Right ventricle myocardium inferior (tissue), 1 donor: ENCODE measurements at places on chromosomes 5 and 9.

DNA sequence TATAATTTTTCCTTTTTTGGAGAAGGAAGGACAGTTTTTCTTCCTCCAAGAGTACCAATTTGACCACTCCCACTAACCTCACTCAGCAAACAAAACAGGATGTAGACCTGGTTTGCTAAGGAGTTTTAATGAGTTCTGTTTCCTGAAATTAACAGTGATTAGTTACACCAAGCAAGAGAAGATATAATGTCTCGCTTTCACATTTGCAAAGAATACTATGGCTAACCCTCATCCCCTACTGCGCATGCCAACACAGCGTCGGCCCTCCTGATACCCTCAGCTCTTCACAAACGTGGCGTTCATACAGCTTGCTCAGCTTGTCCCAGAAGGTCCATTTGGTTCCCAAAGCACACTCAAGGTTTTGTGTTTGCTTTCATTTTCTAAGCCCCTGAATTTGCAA lies 41.9 kb upstream of the IPPK start:
- no peak for DNase-seq

DNA sequence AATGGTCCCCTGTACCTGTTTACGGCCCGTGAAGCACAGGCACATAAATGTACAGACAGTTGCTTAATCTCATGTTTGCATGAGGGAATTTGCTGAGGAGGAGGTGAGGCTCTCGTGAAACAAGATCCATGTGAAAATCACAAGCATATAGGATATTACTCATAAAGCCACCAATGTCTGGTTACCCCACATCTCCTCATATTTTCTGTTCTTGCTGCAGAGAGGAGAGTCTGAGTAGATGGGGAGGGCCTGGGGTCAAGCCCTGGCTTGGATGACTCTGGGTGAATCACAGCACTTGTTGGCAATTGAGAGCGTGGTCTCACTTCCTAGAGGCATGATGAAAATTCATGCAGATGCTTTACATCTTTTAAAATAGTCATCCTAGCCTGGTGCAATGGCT lies 975 bp downstream of the AGXT2 start:
- no peak for DNase-seq

DNA sequence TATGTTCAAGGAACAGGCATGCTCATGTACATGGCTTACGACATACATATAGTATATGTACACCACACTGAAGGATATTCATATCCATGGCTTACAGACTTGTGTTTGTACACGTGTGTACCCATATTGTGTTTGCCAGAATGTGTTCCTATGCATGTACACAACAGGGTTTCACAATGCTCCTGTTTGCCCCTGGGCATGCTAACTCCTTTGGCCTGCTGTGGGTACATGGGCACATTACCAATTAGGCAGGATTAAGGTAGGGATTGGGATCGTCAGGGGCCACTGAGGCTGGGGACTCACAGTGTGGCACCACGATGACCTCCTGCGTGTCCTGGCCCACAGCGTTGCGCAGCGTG lies 26.2 kb downstream of the PDGFRB start:
- no peak for DNase-seq

GRCh38 chr9:3150074-3150473 lies 306.2 kb upstream of the PUM3 start:
- no peak for DNase-seq

DNA sequence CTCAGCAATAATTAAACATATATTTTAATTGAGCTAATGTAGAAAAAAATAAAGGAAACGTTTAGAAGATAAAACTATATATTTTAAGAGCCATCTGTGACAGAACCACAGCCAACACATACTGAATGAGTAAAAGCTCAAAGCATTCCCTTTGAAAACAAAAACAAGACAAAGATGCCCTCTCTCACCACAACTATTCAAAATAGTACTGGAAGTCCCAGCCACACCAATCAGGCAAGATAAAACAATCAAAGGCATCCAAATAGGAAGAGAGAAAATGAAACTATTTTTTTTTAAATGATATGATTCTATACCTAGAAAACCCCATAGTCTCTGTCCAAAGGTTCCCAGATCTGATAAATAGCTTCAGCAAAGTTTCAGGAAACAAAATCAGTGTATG lies 262.0 kb downstream of the HTR1A start:
- DNase-seq = no peak

GRCh38 chr5:120405286-120405864 lies 58.7 kb upstream of the PRR16 start:
- DNase-seq = no peak

DNA sequence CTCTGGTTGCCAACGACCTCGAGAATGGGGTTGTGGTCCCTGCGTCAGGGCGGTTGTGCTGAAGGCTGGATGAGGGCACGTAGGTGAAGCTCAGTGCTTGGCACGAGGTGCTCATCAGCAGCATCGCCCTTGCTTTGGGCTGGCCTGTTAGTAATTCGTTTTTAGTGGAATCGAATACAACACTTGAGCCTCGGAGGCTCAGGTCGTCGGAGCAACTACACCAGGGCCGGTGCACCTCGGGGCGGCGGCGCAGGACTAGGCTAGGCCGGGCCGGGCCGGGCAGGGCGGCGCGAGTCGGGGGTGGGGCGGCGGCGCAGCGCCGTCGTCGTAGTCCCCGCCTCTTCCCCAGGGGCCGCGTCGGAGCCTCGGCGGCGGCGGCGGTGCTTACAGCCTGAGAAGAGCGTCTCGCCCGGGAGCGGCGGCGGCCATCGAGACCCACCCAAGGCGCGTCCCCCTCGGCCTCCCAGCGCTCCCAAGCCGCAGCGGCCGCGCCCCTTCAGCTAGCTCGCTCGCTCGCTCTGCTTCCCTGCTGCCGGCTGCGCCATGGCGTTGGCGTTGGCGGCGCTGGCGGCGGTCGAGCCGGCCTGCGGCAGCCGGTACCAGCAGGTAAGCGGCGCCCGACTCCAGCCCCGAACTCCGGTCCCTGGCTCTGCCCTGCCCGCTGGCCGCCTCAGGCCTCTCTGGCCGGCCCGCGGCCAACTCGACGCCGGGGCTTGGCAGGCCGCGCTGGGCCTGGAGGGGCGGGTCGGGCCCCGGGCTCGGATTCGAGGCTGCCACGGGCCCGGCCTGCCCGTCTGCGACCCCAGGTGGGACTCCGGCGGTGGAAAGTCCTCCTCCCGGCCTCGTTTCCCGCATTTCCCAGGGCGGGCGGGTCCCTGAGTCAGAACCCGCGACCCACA lies at the start of gene NDFIP1:
Gene NDFIP1 (plus strand): TSS at position 348 of the 899 bp plus-strand sequence. CDS start 196 bp downstream, at position 544.
- DNase-seq = peak; percentile 95

DNA sequence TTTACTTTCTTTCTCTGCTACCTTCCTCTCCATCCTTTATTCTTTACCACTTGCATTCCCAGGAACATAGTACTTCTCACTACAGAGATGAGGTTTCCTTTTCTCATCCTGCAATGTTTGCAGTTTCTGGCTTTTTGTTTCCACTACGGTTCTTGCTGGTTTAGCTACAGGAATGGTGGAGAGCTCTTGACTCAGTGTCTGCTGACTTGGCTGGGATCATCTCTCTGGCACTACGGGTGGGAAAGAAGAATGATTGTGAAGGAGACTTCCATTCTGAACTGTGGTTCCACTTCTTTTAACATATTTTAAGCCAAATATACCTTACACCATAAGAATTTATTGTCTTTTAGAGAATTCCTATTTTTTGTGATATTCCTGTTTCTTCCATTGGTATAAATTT lies 65.1 kb downstream of the NREP start:
- DNase-seq = no peak

GRCh38 chr9:77177894-77178794 lies 810 bp downstream of the VPS13A start:
- peak; percentile 73 for DNase-seq

DNA sequence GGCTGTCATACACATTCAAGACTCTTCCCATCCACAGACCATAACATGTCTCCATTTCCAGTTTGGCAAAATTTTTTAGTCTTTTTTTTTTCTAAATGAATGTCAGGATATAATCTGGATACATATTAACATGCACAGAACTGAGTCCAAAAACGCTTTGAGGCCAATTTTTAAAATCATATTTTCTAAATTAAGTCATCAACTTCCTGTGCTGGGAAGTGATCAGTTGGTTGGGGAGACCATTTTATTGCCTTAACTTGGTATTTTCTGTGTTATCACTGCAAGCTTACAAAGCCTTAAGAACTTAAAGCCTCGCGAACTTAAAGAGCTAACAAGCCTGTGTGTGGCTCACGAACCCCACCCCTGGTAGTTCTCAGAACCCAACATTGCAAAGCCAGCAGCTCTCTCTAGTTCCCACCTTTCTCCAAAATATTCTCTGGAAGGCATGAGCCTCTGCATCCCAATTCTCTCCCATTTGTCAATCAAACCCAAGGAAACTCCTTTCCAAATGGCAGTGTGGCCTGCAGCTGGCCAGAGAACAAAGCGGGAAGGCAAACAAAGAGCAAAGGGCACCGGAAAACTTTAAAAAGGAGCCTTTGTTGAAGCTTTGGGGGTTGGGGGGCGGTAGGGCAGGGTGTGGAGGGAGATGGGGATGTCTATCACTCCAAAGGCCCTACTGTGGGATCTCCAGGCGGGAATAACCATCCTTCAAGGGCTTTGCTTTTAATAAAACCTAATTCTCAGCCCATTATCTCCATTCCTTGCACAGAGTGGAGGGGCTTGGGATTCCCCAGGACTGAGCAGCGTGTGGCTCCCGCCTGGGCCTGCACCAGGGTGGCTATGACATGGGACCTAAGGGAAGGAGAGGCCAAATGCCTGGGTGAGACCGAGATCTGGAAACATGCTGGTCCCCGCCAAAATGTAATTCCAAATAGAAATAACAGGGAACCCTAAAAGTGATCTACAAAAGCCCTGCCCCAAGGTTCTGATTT lies 65.0 kb downstream of the ROR2 start:
- no peak for DNase-seq

- DNase-seq = no peak
These were observed 335.2 kb upstream of the TARS1 start for GRCh38 chr5:33105521-33105941.

DNA sequence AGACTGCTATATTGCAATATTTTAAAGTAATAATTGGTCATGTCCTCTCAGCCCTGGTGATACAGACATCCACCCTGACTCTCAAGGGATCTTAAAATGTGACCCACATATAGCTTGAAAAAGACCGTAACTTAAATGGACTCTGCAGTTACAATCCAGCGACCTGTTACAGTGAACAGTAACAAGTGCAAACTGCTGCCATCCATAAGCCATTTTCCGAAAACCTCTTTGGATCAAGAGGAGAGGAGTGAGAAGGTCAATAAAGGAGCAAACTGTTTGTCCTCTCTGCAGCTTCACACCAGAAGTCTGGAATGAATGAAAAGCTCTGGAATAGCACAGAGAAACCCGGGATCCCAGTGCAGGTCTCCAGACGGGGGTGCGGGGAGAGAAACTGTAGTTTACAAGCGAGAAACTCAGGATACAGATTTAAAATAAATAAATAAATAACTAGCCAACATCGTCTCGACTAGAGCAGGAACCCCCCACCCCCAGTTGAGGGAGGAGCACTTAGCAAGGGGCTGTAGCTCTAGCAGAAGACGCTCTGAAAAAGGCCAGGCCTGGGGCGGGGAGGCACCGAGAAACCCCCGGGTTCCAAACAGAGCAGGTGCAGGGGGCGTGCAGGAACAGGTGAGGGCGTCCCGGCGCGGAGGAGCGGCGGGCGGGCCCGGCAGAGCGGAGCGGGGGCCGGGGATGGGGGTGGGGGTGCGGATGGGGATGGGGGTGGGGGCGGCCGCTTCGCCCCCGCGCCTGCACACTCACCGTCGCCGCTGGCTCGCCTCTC lies 572 bp downstream of the ZDHHC21 start:
- peak; percentile 61 for DNase-seq

GRCh38 chr9:3475300-3476020 lies 50.3 kb downstream of the RFX3 start:
- DNase-seq = no peak
